ENCODE measurements at places on chromosomes 1 and 21. TPM values are rescaled to one million over a fixed set of nuclear protein-coding genes. Genes with fewer than 3 reads are reported as not detected.

BTBD19 gene
- polyA plus RNA-seq: 22.8 TPM

FNDC10 gene
- 3.4 TPM for polyA plus RNA-seq

ANGEL2 gene
- polyA plus RNA-seq: 50.7 TPM

FCMR gene
- polyA plus RNA-seq: 2.5 TPM

CNKSR1 gene
- 25.6 TPM for polyA plus RNA-seq

CRNN gene
- polyA plus RNA-seq: not detected

OR6P1 gene
- not detected for polyA plus RNA-seq

SHISA4 gene
- polyA plus RNA-seq: 16.2 TPM

ANKRD45 gene
- 4.4 TPM for polyA plus RNA-seq

HTR6 gene
- 2.4 TPM for polyA plus RNA-seq

LAX1 gene
- polyA plus RNA-seq: 0.07 TPM

TGFB2 gene
- polyA plus RNA-seq: 11.5 TPM

KTI12 gene
- 6.2 TPM for polyA plus RNA-seq

SPRR3 gene
- 0.23 TPM for polyA plus RNA-seq

RORC gene
- 0.65 TPM for polyA plus RNA-seq

CAPN8 gene
- 2.7 TPM for polyA plus RNA-seq

TNNT2 gene
- polyA plus RNA-seq: 78.9 TPM

XCL1 gene
- polyA plus RNA-seq: not detected

IL12RB2 gene
- 0.54 TPM for polyA plus RNA-seq

OR6K3 gene
- not detected for polyA plus RNA-seq

TIAM1 gene
- polyA plus RNA-seq: 17.1 TPM

SPRR2A gene
- not detected for polyA plus RNA-seq

LCE2B gene
- not detected for polyA plus RNA-seq

KANK4 gene
- 24.1 TPM for polyA plus RNA-seq

OVAAL gene
- not detected for polyA plus RNA-seq

KCNJ9 gene
- 0.11 TPM for polyA plus RNA-seq
